ENCODE measurements at places on chromosomes 1 and 21. TPM values are rescaled to one million over a fixed set of nuclear protein-coding genes. Genes with fewer than 3 reads are reported as not detected.

DNA sequence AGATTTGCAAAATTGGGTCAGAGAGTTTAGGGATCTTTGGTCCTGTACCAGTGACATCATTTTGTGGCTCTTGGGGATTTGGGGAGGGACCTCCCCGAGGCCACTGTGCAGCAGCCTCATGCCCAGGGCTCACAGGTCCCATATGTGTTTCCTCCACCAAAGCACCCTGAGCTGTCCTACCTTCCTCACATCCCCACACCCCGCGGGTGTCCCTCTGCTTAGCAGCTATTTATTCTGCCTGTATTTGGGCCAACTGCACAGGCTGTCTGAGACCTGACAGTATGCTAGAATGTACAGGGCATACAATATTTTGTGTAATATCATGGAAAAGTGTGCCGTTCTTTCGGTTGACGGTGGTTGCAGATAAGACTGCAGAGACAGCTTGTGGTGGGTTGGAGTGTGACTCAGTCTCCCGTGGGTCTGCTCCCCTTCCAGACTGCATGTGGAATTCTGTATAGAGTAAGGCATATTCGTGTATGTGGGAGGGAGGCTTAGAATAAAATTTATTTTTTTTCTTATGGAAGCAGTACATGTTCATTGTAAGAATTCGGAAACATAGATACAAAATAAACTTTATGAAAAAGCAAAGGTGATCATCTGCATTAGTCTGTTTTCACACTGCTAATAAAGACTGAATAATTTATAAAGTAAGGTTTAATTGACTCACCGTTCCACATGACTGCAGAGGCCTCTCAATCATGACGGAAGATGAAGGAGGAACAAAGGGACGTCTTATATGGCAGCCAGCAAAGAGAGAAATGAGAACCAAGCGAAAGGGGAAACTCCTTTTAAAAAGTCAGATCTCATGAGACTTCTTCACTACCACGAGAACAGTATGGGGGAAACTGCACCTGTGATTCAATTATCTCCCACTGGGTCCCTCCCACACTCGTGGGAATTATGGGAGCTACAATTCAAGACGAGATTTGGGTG is 84.4 kb downstream of the ADARB1 start:
- no peak for DNase-seq

- no peak for DNase-seq
These were observed 8.3 kb upstream of the TNFRSF9 start for GRCh38 chr1:7948960-7949359.

DNA sequence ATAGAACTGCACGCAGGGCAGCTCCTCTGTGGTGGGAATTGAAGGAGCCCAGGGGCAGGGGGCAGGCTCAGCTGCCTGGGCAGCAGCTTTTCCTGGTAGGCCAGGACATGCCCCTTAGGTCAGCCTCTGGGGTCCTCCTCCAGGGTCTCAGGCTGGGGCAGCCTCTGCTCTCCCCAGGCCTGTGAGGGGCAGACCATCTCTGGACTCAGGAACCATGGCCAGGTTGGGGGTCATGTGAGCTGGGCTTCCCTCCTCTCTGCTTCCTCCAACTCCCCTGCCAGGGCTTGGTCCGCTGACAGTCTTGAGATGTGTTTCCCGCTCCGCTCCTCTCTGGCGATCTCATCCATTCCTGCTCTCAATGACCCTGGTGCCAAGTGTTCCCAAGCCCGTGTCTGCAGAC is 5.7 kb downstream of the C1orf210 start:
- DNase-seq, result no peak

GRCh38 chr1:23343221-23344110 is 618 bp downstream of the HNRNPR start:
- no peak for DNase-seq

- no peak for DNase-seq
These were observed 54.2 kb downstream of the SEC16B start for GRCh38 chr1:177915641-177916040.

The FYB2 gene
- polyA plus RNA-seq, result not detected

DNA sequence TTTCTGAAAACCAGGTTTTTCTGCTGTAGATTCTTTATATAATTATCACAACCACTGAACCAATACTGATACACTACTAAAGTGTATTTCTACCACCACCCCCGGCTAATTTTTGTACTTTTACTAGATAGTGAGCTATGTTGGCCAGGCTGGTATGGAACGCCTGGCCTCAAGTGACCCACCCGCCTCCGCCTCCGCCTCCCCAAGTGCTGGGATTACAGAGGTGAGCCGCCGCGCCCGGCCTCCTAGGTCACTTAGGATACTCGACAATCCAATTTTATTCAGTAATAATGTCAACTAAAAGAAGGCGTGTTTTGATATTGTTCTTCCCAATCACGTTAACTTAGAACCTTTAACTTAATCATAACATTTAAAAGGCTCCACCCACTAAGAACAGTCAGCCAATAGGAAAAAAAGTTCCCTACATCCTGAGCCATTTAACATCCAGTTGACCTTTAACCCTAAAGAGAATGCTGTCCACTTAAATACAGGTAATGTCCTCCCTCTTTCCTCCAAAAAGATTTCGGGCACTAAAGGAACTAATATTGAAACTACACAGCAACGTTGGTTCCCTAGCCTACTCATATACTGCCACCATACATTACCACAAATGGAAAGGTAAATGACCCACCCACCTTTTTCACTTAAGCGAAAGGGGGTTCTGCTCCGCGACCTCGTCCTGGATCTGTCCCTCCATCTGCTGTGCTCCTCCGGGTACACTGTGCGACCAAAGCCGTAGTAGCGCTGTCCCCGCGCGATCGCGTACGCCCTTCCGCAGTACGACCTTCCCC is 1.2 kb downstream of the RSRP1 start:
- DNase-seq, result no peak

DNA sequence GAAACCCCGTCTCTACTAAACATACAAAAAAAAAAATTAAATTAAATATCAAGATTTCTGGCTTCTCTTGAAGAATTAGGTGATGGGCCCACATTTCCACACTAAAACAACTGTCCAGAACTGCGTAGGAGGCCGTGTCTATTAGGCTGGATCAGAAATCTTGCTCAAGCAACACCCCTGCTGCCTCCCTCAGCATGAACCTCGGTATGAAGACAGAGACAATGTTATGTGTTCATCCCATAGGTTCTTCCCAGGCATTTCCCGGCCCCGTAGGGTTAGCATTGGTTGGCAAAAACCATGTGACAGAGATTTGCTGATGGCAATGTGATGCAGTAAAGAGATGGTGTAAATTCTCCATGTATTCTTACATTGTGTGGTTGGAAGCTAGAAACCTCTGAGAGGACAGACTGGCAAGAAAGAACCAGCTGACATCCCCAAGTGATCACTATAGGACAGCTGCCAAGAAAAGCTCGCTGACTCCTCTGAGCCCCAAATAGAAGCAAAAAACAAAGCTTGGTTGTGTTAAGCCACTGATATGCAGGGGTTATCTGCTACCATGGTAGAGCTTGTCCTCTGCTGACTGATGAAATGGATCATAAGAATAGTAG is 34.5 kb downstream of the EBNA1BP2 start:
- no peak for DNase-seq

GRCh38 chr1:26290882-26291261 is 11.0 kb downstream of the SH3BGRL3 start:
- no peak for DNase-seq

- DNase-seq, result no peak
These were observed 5.6 kb upstream of the THEM5 start for GRCh38 chr1:151858886-151859665.

DNA sequence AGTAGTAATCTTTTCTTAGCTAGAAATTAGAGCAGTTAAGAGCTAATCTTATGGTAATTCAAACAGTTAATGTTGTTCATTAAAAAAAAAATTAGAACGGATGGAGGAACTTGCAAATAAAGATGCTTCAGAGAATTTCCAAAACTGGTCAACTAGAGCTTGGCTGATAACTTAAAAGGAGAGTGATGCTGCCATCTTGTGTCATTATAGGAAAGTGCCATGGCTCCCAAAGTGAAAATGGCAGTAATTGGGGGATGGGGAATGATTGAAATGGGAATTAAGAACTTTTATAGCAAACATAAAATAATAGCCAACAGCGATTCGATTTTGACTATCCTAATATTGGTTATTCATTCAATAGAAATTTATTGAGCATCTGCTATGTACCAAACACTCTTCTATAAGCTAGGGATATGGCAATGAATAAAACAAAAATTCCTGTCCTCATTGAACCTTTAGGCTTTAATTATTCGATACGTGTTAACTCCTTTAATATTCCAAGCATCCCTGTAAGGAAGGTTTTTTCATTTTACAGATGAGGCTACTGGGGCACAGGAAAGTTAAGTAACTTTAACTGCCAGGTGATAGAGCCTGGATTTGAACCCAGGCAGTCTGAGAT is 5.7 kb upstream of the PLPP3 start:
- no peak for DNase-seq
